ENCODE measurements at places on chromosomes 13 and 19.

DNA sequence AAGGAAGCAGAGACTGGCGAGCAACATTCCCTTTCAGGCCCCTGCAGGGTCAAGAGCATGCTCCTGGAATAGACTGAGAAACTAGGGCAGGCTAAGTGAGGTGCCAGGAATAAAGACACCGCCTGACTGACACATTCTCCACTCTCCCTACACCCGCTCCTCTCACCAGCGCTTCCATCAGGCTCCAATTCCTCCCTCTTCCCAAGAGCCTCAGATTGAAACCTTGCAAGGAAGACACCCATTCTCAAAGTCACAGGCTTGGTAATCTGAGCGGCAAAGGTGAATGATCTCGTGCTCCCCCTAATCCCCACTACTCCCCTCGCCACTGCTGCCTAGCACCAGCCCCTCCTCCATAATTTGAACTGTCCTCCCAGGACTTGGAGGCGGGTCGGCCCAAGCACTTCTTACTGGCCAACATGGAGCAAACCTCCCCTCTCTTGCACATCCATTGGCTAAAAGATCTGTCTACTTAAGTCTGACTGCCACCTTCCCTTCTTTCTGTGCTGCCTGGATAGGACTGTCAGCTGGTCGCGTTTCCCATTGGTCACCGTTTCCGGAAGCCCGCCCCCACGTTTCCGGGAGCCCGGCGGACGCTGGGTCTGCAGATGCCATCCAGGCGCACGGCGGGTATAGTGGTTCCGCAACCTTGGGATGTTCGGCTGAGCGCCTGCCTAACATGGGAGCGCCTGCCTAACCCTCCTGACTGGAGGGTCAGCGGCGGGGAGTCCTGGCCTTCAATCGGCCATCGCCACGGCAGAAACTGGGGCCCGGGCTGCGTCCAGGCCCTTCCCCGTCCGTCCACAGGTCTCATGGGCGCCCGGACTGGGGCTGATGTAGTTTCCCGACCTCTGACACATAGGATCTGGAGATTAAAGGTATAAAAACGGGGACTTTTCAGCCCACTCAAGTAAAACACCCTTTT is 33.6 kb downstream of the ZNF383 start:
- DNase-seq: no peak

DNA sequence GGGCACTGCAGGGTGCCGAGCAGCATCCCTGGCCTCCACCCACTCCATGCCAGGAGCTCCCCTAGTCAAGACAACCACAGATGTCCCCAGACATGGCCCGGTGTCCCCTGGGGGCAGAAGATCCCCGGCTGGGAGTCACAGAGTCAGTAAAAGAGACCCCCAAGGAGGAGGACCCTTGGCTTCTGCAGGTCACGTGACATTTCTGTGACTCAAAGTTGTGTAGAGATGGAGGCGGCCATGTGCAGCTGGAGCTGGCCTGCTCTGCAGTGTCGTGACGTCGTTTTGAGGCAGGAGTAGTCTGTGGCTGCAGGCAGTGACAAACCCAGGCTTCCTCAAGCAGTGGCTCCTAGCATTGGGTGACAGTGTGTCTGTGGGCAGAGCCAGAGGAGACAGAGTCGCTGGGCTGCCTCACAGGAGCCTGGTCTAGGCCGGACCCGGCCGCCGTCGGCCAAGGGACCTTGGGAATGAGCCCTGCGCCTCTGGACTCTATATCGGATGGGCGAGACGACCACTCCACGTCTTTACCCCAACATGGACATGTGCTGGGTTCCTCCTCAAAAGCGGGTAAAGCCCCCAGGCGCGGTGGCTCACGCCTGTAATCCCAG is 7.7 kb upstream of the DIRAS1 start:
- no peak for DNase-seq

DNA sequence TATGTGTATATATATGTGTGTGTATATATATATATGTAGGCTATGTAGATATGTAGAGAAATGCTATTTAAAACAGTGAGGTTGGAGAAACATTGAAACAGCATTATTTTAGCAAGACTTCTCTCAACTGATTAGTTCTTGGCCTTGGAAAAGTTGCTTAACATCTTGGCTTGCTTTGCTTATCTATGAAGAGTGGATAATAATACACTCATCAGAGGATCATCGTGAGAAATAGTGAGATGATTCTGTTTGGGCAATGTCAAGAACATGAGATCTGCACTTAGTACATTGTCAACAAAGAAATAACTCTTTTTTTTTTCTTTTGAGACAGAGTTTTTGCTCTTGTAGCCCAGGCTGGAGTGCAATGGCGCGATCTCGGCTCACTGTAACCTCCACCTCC is 128.3 kb downstream of the KLF5 start:
- no peak for DNase-seq

- no peak for DNase-seq
These were observed 64.2 kb upstream of the ZNF599 start for GRCh38 chr19:34837262-34837661.

DNA sequence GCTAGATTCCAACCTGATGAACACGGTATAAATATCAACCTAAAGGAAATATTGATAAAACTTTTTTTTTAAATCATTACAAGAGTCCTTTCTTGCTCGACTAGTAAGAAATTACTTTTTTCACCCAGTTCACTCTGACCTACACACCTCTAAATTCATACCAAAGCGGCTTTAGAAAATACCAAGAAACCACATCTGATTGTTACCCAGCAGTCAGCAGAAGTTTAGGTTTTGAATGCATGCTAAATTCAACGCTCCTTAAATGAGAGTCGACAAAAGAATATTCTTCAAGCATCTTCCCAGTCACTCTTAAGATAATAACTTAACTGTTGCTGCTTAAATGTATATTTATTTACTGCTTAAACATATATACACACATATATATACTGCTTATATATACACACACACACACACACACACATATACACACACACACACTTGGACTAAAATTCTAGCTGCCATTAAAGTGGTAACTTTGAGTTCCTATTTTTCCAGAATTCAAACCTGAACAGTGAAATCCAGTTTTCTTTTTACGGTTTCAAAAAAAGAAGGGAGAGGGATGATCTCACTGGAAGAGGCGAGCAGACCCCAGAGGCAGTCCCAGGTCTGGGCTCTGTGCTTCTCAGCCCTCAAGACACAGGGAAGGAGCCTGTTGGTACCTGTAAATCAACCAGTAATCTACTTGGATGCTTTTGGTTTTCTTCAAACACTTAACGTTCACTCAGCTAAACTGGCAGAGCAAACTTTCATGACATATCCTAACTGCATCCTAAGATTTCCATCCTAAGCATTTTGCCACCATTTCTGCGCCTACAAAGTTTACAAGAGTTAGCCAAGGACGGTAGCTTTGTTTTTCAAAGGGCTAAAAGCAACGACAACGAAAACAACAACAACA is 1.7 kb downstream of the STK24 start:
- no peak for DNase-seq

DNA sequence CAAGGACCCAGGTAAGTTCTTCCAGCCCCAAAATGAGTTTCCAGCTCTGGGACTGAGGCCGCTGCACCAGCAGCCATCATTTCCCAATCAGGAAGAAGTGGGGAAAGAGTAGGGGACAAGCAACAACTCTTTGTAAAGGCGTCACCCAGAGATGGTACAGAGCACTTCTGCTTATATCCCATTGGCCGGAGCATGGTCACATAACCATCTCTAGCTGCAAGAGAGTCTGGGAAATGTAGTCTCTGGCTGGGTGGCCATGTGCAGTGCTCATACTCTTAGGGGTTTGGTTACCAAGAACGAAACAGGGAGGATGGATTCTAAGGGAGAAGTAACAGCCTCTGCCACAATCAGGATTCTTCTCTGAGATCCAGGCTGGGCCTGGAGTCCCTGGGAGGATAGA is 26.3 kb downstream of the CKM start:
- DNase-seq: no peak

DNA sequence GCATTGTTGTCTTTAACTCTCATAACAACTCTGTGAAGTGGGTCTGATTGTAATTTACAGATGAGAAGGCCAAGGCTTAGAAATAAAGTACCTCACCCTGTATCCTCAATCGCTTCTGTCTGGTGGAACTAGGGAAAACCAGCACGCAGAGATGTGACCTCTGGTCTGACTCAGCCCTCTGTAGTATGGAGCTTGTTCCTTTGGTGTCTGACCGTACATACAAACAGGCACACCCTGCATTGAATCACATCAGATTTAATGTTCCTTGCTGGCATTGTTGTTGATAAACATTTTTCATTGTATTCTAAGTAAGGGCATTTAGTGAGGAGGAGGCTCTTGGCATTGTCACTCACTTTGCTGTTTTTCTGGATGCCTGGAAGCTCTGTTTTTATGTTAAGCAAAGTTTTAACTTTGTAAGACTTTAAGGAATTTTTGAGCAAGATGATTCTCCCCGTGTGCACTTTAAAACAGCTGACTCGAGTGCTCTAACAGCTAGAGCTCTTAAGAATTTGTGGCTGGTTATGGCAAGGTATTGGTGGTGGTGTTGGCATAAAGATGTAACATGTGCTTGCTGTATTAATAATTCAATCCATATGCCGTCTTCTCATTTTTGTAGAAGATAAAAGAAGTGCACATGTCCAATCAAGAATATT is 89.0 kb upstream of the SPATA13 start:
- DNase-seq: no peak

DNA sequence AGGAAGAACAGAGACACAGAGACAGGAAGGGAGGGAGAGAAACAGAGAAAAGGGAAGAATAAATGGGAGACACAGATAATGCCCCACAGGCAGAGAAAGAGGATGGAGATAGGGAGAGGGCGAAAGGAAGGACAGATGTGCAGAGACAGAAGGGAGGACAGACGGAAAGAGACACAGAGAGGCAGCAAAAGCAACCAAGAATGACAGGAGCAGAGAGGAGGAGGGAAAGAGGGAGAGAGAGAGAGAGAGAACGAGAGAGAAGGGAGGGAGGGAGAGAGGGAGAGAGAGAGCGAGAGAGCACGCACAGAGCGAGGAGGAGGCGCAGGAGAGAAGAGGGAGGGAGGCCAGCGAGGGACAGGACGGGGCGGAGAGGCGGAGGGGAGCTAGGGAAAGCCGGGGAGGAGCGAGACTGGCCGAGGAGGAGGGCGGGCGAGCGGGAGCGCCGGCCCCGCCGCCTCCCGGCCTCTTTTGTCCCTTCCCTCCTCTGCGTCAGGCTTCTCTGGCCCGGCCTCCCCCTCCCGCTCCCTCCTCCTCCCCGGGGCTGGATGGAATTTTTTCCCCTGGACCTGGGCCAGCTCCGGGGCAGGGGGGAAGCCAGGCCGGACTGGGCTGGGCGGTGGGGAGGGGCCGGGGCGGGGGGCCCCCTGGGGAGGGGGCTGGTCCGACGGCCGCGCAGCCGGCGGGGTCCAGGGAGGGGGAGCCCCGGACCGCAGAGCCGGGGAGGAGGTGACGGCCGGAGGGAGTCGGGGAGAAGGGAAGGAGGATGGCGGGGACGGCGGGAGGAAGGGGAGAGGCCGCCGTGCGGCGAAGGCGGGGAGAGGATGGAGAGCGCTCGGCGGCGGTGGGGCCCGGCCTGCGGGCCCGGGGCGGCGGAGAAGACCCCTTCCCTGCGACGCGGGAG is 4.2 kb upstream of the SPACA6 start:
- no peak for DNase-seq

DNA sequence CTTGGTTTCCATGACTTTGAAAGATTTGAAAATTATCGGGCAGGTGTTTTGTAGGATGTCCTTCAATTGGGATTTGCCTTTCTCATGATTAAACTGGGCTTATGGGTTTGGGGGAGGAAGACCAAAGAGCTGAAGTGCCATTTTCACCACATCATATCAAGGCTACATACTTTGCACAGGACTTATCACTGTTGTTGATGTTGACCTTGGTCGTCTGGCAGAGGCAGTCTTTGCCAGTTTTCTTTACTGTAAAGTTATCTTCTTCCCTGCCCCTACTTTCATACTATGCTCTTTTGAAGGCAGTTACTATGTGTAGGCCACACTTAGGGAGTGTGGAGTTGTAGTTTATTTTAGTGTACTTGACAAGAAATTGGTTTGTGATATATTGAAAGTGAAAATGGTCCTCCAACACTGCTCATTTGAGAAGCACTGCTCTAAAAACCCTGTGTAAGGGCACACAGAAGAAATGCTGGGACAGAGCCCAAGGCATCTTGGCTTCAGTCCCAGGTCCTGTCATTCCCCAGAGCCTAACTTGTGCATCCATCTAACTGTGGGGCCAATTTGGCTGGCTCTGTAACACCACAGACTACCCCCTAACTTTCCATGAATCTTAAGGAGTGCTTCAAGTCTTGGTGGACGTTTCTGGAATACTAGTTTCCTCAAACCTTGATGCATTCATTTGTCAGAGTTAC is 384.9 kb downstream of the KCNRG start:
- no peak for DNase-seq

DNA sequence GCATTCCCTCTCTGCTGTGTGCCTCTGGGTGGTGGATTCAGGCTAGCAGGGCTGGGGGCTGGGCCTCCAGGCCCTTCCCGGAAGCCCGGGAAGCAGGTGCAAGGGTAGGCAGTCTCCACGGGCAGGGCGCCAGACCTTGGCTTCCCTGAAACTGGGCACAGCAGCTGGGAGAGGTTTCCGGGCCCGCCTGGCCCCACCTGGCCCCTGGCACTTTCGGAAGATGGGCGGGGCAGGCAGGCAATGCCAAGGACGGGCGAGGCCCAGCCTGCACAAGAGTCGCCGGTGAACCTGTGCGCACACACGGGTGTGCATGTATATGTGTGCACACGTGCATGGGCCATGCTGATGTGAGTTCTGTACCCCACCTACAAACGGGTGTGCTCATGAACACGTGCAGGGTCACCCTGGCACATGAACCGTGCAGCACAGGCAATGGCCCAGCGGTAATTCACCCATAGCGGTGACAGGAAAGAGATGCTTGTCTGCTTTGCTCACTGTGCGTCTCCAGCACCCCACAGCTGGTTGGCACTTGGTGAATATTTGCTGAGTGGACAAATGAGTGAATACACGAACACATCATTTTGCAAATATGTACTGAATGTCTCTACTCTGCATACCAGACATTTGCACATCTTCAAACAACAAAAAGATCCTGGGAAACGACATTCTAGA is 15.3 kb downstream of the GADD45B start:
- DNase-seq: no peak

- no peak for DNase-seq
These were observed 5.5 kb upstream of the PTOV1 start for GRCh38 chr19:49845414-49845813.

GRCh38 chr19:56595548-56595899 is 422 bp downstream of the ZNF71 start:
- no peak for DNase-seq

DNA sequence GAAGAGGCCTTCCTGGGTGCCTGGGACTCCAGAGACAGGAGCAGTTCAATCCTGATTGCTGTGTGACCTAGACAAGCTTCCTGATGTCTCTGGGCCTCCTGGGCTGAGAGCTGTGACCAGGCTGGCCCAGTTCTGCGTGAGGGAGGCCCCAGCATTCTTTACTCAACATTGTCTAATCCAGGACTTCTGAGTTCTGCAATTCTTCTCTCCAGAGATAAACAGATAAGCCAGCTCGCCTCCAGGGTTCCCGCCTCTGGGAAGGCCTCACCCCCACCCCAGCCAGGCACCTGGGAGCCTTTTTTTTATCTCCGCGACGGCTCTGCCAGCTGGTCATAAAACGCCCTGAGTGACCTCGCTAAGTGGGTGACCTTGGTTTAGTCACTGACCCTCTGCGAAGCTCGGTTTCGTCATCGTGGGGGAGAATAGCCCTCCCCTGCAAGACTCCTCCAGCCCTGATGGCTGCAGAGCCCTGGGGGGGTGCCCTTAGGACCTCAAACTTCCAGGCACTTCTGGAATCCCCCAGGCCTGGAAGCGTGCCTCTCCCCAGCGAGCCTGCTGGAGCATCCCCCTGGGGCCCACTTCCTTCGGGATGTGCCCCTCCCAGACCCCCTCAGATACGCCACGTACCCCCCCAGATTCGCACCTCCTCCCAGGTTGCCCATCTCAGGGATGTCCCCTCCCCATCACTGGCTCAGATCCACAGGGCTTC is 1.9 kb downstream of the SULT2B1 start:
- DNase-seq: no peak

GRCh38 chr13:98489446-98490194 is 87.3 kb downstream of the STK24 start:
- no peak for DNase-seq
